ENCODE measurements at places on chromosomes 4 and X.

DNA sequence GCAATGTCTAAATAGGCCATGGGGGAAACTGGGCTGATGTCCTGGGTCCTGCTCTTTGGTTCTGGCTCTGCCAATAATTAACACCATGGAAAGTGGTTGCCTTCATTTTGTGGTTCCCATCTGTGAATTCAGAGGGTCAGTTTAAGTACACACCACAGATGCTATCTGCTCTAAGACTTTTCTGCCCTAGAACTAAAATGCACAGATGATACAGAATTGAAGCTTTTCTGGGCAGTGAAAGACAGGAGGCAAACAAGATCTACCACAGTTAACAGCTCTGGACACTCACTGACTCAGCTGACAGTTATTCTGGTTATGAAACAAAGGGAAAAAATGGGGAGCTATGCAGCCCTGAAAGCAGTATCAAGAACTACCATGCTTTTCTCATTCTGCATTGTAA lies 37.3 kb downstream of the APBB2 start:
- no peak for DNase-seq

DNA sequence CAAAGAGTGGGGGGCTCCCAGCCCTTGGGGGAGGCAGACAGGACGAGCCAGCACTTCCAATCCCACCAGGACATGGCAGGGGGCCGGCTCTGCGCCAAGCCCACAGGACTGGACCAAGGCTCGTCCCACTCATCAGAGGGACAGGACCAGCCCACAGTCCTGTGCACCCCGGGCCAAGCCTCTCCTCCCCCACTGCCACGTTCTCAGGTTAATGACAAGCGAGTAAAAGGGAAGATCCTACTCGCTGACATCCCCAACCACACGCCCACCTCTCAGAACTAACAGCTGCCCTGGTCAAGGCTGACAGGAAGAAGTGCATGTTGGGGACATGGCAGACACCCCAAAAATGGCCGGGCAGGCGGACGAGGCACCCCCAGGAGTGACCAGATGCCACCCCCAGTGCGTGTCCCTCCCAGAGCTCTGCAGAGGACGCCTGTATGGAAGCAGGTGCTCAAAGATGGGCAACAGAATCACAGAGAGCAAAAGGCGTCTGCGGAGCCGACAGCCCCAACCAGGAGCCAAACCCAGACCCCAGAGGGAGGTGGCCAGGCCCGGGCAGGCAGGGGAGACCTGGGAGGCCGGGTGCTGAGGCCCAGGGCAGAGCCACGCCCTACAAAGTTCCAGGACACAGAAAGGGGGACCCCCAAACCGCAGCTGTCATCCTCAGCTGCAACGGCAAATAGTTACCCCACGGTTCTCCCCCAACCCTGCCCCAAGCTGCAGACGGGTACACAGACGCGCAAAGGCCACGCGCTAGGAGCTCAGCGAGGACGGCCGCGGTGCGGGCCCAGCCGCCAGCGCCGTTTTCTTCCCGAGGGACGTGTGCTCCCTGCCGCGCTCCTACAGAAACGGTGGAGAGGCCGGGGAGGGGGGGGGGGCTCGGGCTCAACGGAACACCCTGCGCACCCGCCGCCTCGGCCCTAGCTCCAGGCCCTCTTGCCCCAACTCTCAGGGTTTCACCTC lies 1.7 kb downstream of the CTBP1 start:
- DNase-seq: no peak

DNA sequence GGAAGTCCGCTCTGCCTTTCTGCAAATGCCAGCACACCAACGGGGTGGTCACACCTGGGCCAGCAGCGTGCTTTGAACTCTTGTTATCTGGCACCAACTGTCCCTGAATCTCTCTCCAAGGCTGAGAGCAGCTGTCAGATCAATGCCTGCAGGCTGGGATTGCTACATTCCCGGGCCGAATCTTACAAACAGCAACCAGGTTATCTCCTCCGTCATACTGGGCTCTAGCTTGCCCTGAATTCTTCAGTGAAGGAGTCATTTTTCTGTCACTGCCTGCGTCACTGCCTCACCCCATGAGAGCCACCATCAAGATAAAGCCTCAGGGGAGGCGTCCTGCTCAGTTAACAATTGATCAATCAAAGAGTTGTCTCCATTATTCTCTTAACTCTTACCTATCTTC lies 329.4 kb upstream of the PPARGC1A start:
- DNase-seq: no peak

GRCh38 chr4:188145601-188146000 lies 6.4 kb downstream of the TRIML1 start:
- DNase-seq: no peak

- no peak for DNase-seq
Measured at GRCh38 chr4:86160426-86160825, 199.4 kb downstream of the MAPK10 start.

DNA sequence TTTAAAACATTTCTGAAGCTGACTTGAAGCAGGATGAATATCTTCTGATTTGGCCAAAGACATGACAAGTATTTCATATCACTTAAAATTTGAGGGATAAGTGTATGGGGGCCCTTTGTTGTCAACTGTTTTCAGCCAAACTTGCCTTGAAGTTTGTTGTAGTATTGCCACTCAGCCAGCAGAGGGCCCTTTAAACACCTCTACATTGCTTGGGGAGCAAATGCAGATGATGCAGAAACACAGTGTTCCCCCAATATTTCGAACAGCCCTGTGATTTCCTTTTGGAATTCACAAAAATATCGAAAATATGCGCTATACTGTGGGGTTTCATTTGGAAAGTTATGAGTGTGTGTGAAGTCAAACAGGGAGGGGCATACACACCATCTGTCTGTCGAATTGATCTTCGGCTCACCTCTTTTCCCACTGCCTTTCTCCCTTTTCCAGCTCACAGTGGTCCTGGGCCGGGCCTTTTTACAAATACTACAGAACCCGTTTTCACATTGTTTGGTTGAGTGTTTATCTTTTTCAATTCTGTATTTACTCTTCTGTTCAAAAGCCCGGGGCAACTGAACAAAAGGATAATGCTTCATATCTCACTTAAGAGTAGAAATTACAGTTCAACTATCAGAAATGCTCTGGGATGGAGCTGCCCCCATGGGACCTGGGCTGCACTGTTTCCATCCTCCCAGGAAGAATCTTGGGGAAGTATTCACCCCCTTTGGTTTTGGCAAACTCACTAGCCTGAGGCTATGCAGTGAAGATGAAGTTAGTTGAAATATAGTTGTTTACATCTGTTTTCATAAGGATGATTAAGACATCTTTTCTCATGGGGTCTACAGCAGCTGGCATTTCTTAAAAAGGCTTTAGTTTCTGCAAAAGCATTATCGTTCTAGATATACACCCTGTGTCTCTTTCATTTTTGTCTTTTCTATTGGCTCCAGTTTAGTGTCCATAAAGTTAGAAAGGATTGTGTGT lies 137.6 kb downstream of the EGF start:
- DNase-seq: peak; percentile 28

GRCh38 chrX:18898492-18898891 lies 85.4 kb downstream of the PHKA2 start:
- DNase-seq: no peak

GRCh38 chr4:47383829-47384427 lies 79.6 kb downstream of the COMMD8 start:
- peak; percentile 47 for DNase-seq

DNA sequence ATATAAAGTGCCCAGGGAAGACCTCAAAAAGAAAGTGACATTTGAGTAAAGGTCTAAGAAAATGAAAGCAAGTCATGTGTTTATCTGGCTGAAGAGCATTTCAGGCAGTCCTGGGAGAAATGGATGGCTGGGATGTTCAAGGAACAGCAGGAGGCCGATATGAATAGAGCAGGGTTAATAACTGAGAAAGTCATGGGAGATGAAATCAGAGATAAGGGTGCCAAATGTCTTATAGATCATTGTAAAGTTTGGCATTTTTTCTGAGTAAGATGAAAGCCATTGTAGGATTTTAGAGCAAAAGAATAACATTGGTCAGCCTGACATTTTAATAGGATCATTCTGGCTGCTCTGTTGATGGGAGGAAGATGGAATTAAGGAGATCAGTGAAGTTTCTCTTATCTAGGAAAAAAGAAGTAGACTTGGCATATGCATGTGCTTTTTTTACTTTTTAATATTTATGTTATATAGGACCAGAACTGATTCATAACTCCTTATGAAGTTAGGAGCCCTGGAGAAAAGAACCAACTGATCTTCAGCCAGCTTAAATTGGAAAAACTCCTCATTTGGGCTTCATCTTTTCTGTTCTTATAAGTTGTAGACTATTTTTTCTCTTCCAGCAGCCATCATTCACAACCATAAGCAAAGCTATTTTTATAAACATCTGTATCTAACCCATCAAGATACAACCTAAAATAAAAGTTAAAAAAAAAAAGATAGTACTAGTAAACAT lies 18.6 kb downstream of the AIMP1 start:
- no peak for DNase-seq

GRCh38 chr4:68076194-68076593 lies 53.5 kb downstream of the TMPRSS11F start:
- DNase-seq: no peak

DNA sequence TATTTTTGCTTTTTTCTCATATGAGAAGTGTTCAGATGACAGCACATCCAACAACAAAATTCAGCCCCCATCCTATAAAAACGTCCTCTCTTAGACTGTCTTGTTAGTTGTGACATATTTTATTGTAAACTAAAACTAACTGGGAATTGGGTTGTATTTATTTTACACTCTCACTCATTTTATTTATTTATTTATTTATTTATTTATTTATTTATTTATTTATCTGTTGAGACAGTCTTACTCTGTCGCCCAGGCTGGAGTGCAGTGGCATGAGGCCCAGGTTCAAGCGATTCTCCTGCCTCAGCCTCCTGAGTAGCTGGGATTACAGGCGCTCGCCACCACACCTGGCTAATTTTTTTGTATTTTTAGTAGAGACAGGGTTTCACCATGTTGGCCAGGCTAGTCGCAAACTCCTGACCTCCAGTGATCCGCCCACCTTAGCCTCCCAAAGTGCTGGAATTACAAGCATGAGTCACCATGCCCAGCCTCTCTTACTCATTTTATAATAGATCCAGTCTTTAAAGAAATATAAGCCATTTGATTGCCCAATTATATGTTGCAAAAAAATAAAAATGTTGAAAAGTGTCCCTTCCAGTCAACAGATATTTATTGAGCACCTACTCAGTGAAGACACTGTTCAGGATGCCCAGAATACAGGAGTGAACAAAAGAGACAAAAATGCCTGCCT lies 44.6 kb downstream of the PALLD start:
- no peak for DNase-seq

GRCh38 chr4:139278485-139278884 lies 1.5 kb downstream of the MGARP start:
- DNase-seq: no peak

DNA sequence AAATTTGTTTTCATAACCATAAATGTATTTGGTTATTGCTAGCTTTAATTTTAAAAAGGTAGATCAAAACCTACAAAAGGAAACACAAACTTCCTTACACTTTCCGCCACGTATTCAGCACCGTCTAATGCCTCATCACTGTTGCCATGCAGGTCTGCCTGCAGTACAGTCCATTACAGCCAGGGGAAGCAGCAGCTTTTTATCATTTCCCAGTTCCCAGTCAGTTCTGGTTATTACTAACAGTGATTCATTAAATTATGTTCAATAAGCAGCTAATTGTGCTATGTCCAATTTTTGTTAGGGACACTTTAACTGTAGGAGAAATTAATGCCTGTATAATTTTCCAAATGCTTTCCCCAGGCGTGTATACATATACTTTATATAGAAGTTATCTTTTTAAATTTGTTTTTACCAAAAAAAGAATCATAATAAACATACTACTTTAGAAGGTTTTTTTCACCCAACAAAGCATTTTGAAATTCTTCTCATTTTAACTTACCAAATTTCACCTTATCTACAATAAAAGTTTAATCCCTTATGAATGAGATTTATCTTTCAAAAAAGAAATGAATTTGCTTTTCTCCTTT lies 93.3 kb downstream of the ANXA3 start:
- peak; percentile 35 for DNase-seq

- no peak for DNase-seq
Measured at GRCh38 chr4:81839347-81840042, 367.8 kb upstream of the RASGEF1B start.

GRCh38 chr4:19033816-19034733 lies 1012.5 kb upstream of the LCORL start:
- no peak for DNase-seq

DNA sequence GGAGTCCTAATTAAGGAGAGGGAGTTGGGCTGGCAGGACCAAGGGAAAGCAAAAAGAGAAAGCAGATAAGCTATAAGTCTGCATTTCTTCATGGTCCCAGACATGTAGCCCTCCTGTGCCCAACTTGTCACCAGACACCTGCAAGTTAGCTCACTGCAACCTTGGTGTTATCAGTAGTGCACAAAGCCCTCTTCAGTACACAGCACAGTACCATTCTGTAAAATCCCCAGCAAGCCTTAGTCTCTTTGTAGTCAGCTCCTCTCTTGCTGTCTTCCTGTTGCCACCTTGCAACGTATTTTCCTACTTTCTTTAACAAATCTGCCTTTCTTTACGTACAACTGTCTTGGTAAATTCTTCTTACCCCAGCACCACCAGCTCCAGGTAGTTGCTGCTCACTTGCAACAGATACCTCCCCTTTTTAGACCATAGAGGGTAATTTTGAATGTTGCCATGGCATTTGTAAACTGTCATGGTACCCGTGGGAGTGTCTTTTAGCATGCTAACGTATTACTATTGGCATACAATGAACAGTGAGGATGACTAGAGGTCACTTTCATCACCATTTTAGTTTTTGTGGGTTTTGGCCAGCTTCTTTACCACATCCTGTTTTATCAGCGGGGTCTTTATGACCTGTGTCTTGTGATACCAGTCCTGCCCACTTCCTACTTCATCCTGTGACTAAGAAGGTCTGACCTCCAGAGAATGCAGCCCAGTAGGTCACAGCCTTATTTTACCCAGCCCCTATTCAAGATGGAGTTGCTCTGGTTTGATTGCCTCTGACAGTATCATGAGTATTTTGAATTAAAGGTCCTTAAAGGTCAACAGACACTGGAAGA lies 28.3 kb upstream of the AP1S2 start:
- DNase-seq: peak; percentile 95

DNA sequence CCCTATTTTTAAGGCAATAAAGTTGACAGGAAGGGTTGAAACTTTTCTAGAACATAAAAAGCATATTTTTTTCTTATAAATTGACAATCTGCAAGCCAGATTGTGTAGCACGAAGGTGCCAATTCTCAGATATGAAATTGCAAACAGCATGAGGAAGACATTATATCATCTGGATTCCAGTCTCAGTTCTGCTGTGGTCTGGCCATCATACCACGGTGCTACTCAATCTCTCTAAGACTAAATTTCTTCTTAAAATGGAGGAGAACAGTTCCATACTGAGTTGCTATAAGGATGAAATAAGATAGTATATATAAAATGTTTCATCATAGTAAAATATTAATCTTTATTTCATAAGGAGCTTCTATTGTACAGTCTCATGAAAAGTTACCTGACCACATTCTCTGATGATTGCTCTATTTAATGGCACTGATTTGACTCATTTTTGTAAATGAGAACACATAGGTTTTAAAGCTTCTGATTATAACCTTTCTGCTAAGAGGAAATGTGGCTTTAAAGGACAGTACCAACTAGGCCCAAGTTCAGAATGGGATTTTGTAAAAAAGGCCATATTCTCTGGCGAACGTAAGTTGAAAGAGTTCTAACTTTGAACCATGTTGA lies 127.9 kb downstream of the SHROOM3 start:
- no peak for DNase-seq
